ENCODE measurements at places on chromosomes 16 and 17.

- peak; percentile 58 for DNase-seq
Measured at GRCh38 chr17:19728084-19728495, 11.7 kb upstream of the SLC47A2 start.

GRCh38 chr16:46897471-46897870 lies 13.3 kb downstream of the GPT2 start:
- no peak for DNase-seq

DNA sequence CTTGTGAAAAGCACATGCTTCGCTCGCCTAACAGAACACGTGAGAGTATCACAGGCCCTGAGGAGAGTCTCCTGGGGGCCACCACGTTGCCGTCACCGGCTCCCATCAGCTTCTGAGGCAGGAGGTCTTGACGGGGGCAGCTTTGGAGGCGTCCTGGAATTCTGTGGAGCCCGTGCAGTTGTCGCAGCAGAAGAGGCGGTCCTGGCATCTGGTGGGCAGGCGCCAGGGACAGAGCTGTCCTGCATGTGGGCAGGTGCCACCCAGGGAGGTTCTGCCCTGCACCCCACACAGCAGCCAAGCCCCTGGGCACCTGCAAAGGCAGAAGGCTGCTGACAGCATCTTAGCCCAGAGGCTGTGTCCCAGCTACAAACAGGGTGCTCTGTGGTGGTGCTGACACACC lies 99.0 kb upstream of the CREBBP start:
- no peak for DNase-seq

GRCh38 chr17:38590988-38591758 lies 14.6 kb downstream of the SRCIN1 start:
- DNase-seq, result no peak

- DNase-seq, result peak; percentile 43
Measured at GRCh38 chr17:19331134-19331533, 31.4 kb downstream of the B9D1 start.

GRCh38 chr16:81560979-81561657 lies 116.5 kb downstream of the CMIP start:
- no peak for DNase-seq

GRCh38 chr16:48067388-48067787 lies 88.4 kb downstream of the ABCC12 start:
- DNase-seq, result no peak

- DNase-seq, result no peak
Measured at GRCh38 chr17:66230922-66231591, 1.8 kb upstream of the APOH start.

DNA sequence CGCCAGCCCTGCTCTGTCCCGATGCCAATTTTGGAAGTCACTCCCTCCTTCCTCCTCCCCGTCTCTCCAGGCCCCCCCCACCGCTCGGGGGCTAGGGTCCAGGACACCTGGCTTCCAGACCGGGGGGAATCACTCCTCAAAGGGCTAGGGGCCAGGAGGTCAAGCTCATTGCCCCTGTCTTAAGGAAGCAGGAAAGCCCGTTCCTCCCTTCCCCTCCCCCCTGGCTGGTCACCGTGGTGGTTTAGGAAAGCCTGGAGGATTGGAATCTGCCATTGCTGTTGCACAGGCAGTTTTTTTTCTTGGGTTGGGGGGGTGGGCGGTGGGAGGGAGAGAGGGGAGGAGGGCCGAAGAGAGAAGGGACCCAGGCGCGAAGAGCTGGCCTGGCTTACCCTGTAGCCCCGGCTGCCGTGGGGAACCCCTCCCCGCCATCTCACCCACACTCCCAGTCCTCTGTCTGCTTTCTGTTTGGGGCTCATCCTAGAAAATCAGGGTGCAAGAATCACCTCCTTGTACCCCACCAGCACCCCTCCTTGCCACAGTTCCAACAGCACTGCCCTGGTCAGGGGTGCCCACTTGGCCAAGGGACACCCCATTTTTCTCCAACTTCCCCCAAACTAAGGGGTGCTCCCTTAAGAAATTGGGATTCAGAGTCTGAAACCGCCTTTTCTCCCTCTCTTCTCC lies 2.9 kb upstream of the BCL6B start:
- peak; percentile 62 for DNase-seq

DNA sequence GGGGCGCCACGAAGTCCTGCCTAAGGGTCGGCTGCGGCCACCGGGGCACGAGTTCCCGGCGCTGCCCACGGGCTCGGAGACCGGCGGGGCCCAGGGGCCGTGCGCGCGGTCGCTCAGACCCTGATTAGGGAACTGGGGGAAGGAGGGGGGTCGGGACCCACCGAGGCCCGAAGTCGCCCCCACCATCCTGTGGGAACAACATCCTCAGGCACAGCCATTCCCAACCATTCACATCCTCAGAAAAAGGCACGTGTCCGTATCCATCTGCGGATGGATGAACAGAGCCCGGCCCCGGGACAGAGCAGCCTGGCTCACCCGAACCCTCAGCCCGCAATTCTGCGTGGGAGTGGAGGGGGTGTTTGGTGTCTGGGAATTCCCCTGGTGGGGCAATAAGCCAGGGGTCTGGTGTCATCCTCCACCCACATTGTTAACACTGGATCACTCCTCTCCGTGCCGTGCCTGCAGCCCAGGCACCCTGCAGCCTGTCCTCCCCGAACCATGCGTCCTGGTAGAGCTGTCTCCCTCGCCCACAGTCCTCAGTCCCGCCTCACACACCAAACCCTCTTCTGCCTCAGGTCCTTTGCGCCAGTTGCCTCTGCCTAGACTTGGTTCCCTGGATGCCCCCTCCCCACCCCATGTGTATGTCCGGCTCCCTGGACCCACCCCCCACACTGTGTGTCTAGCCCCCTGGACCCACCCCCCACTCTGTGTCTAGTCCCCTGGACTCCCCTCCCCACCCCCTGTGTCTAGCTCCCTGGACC lies 789 bp upstream of the CCDC57 start:
- peak; percentile 86 for DNase-seq

DNA sequence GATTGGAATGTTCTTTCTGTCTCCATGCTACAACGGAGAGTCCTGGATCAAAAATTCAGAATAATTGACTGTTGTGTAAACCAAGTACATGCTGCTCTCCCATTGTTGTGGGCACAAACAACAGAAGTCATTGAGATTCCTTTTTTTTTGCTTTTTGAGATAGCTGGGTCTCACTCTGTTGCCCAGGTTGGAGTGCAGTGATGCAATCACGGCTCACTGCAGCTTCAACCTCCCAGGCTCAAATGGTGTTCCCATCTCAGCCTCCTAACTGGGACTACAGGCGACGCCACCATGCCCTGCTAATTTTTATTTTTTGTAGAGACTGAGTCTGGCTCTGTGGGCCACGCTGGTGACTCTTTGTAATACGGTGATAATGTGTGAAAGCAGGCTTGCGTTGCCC lies 24.5 kb downstream of the NDE1 start:
- DNase-seq, result no peak

DNA sequence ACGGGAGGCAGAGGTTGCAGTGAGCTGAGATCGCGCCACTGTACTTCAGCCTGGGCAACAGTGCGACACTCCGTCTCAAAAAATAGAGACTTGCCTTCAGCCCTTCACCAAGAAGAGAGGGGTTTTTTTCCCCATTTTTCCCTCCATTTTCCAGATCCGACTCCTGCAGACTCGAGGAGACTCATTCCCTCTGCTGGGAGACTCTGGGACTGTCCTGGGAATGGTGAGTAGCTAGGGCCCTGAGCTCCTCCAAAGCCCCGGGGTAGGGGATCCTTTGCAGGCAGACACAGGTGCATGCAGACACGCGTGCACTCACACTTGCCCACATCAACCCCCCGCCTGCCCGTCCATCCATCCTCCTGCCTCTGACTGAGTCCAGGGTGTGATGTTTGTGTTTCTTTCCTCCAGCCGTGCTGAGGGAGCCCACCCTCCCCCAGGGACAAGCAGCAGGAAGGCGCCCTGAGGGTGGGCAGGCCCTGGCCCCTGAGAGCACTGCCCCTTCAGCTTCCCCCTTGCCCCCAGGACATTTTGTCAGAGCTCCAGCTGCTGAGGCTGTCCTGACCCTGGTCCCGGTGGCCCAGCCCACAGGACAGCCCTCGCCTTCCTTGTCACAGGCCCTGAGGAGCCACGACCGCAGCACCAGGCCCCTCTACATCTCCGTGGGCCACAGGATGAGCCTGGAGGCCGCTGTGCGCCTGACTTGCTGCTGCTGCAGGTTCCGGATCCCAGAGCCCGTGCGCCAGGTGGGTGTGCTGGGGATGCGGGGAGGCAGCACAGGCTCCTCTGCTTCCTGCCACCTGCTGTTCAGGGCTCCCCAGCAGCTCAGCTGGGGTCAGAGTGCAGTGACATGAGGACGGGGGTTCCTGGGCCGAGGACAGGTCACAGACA lies 10.2 kb downstream of the ENDOV start:
- DNase-seq, result no peak

- peak; percentile 24 for DNase-seq
Measured at GRCh38 chr16:86984991-86985647, 332.1 kb downstream of the C16orf95 start.

Data from brain (organoid and tissue), 16 donors.